ENCODE measurements at places on chromosomes 13 and 19.

GRCh38 chr13:105502193-105502592 is 1033.3 kb downstream of the EFNB2 start:
- DNase-seq = no peak

DNA sequence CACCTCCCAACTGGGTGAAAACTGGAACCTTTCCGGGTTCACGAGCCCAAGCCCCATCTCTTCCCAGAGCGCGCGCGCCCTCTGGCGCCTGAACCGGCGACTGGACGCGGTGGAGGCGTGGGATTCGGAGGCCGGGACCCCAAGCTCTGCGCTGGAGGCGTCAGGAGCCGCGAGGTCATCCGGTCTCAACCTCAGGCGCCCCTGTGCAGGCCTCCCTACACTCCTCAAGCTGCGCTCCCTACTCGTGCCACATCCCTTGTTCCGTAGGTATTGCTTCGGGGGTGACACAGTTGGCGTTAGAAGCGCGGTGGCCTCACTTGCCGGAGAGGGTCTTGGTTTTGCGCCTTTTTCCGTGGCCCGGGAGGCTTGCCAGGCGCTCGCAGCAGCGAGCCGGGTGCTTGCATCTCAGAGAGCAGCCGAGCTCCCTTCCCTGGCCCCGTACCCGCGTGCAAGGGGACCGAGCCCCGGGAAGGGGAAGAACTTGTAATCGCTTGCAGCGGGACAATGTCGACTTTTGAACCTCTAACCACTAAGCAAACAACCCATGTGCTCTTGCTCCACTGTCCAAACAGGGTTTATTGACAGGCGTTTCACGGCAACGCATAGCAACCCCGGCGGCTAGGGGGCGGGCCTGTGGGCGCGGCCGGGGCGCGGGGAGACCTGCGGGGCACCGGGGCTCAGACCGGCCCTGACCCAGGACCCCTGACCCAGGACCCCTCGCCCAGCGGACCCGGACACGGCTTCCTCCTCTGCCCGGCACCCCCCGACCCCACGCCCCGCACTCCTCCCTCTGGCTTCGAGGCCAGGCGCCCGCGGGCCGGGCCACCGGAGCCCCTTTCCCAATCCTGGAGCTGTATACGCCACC is 8.5 kb downstream of the CDX2 start:
- DNase-seq = no peak

DNA sequence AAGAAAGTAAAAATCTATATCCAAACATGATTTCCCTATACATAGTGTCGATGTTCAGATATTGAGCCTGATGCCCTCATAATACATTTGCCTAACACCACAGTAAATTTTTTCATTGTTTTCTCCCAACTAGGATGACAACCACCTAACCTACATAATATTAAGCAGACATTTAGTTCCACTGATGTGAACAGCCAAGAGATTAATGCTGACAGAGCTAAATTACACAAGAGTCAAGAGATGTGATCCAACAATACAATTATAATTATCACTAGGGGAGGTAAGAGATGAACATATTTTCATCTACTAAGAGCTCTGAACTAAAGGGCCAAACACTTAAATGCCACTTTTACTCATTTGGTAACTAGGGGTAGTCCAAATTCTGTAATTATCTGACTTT is 145.9 kb downstream of the DACH1 start:
- DNase-seq = no peak

DNA sequence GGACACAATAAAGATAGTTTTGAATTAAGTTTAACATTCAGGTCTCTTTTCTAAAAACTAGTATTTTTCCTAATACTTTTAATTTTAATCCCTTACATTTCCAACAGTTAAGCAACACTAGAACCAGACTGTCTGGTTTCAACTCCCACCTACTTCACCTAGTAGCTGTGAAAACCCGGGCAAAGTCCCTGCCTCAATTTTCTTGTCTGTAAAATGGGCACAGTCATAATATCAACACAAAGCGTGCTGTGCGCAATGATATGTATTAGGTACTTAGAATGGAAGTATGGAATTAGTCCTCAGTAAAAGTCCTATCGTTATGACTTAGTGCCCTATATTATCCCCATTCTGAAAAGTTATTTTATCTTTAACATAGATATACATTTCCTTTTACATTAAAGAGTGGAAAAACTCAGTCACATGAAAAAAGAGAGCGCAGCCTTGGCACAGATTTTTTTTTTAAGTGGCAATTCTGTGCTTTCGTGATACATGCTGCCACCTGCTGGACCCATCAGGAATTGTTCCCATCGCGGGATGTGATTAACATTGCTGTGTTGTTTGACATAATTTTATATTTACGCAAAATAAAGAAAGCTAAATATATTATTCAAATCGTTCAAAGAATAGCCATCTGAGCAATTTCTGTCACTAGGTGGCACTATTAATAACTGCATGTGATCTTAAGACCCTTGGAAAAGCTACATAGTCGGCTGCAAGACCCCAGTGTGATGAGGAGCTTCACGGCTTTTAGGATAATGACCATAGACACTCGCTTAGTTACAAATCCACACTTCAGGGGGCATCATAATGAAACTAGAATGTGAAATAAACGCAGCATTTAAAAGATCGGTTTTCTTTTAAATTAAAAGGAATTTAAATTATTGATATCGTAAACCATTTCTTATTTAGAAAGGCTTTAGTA is 59.9 kb downstream of the LIG4 start:
- DNase-seq = peak; percentile 49

- no peak for DNase-seq
Observed at GRCh38 chr13:94020426-94020825, 459.1 kb downstream of the DCT start.
